HT1080 (cell line): ENCODE measurements at places on chromosomes 6 and 20. TPM values are rescaled to one million over a fixed set of nuclear protein-coding genes. Genes with fewer than 3 reads are reported as not detected.

Gene FAM184A
- 0.03 and 0.31 TPM in 2 replicates for total RNA-seq

Gene TP53TG5
- not detected in 2 replicates for total RNA-seq

GRCh38 chr6:137964876-137965275, 97.8 kb downstream of the TNFAIP3 start:
- DNase-seq: no peak

GRCh38 chr6:149190224-149190831, 127.2 kb upstream of the TAB2 start:
- DNase-seq: peak; percentile 53

GRCh38 chr6:161246725-161247124, 27.1 kb downstream of the AGPAT4 start:
- DNase-seq: no peak

DNA sequence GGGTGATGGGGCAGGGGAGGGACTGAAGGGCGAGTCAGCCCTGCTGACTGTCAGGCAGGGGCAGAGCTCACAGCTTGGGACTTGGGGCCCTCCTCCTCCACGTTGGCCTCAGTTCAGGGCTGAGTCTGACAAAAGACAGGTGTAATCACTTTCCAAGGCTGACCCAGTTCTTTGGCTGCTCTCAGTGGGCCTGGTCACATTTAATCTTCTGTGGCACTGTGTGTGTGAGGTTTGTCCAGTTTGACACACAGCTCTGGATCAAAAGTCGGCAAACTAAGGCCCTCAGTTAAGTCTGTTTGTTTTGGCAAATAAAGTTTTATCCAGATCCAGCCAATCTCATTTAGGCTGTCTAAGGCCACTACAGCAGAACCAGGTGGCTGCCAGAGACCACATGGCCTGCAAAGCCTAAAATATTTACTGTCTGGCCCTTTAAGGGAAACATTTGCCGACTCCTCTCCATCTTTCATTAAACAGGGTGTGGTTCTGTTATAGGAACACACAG, 5.1 kb upstream of the MAP1LC3A start:
- no peak for DNase-seq
